Mesothelial cell of epicardium (in vitro differentiated cells): ENCODE measurements at places on chromosomes 16 and 17.

DNA sequence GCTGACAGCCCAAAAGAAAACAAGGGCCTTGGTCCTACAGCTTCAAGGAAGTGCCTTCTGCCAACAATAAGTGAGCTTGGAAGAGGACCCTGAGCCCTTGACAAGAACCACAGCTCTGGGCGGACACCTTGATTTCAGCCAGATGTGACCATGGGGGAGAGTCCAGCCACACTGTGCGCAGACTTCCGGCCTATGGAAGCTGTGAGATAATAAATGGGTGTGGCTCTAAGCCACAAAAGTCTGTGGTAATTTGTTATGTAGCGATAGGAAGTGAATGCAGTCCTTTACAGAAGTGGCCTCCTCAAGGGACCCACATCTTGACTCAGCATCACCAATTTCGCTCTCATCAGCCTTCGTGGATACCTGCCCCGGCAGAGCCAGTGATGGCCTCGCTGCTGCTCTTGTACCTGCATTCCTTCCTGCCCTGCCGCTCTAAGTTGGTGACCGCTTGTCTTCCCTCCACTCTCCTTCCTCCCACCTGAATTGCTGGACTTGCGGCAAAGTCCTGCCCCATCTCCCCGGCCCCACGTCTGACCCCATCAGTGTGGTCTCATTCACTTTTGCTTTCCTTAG is 29.3 kb downstream of the PRSS54 start:
- no peak for DNase-seq

DNA sequence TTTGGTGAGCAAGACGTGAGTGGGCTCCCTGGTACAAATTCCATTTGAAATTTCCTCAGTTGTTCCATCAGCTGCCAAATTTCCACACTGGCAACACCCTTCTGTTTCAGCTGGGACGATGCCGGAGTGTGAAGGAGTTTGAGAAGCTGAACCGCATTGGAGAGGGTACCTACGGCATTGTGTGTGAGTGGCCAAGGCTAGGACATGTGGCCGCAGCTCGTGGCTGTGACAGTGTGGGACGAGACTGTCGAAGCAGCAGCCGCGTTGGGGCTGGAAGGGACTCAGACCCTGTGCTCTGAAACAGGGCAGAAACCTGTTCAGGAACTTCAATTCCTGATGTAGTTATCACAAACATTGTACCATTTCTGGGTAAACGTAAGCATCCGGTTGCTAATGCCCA is 2.7 kb downstream of the CDK10 start:
- DNase-seq, result no peak

DNA sequence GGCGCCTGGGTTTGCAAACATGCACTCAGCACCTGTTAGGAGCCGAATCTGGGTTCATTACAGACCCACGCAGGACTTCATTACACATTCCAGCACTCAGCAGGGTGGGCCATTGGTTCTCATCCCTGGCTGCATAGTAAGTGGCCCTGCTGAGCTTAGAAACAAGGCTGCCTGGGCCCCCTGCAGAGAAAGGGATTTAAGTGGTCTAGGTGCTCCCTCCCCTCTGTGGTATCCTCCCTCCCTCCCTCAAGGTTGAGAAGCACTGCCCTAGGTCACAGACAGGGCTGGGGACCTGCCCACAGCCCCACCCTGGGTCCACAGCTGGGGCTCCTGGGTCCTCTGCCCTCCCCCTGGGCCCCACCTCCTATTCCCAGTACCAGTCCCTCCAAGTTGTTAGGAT is 28.3 kb downstream of the WNT3 start:
- no peak for DNase-seq

DNA sequence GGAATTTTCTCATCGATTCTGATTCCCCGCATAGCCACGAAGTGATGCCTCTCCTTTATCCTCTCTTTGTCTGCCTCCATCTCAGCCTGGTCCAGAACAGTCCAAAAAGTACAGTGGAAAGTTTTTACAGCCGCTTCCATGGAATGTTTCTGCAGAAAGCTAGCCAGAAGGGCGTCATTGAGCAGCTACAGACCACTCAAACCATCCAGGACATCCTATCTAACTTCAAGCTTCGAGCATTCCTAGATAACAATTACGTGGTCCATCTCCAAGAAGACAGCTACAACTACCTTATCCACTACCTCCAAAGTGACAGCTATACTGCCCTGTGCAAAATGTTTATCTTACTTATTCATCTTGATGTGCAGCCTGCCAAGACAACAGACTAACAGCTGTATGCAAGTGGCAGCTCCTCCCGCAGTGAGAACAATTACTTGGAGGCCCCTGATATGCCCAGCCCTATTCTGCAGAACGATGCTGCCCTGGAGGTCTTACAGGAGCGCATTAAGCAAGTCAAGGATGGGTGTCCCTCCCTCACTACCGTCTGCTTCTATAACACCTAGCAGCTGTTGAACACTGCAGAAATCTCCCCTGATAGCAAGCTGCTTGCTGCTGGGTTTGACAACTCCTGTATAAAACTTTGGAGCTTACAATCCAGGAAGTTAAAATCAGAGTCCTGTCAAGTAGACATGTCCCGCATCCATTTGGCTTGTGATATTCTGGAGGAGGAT is 38.9 kb downstream of the SLFN12L start:
- no peak for DNase-seq
